Hematopoietic multipotent progenitor cell treated with erythropoietin and hydrocortisone succinate and interleukin-3 and kit ligand, for 8 days (in vitro differentiated cells): ENCODE measurements at places on chromosomes 11 and 22.
A peak's percentile ranks its signal among the peaks of the same experiment; 100 is the strongest.

DNA sequence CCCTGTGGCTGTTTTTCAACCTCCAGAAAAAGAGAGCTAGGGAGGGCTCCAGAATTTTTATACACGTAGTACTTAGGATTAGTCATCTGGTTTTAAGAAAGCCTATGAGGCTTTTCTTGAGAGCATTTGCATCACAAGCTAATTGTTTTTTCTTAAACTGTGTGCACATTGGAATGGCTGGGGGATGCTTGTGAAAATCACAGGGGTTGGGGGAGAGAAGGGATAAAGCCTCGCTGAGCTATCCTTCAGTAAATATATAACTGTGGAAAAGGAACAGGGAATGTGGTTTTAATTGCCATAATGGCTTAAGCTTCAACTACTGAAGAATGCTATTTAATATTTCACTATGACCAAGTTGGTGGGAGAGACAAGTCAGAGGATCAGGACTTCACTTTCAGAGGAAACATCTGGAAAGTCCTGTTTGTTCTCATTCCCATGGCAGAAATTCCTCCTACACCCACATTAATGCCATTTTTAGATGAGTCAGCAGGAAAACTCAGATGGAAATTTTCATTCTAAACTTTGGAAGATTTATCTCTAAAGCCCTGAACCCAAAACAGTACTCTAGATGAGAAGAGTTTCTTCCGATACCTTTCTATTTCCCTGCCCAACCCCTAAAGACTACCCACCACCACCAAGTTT, 591.3 kb downstream of the LRRC4C start:
- DNase-seq: no peak

- DNase-seq: peak; percentile 73
These were observed 4.7 kb downstream of the MPEG1 start for GRCh38 chr11:59207988-59208451.

DNA sequence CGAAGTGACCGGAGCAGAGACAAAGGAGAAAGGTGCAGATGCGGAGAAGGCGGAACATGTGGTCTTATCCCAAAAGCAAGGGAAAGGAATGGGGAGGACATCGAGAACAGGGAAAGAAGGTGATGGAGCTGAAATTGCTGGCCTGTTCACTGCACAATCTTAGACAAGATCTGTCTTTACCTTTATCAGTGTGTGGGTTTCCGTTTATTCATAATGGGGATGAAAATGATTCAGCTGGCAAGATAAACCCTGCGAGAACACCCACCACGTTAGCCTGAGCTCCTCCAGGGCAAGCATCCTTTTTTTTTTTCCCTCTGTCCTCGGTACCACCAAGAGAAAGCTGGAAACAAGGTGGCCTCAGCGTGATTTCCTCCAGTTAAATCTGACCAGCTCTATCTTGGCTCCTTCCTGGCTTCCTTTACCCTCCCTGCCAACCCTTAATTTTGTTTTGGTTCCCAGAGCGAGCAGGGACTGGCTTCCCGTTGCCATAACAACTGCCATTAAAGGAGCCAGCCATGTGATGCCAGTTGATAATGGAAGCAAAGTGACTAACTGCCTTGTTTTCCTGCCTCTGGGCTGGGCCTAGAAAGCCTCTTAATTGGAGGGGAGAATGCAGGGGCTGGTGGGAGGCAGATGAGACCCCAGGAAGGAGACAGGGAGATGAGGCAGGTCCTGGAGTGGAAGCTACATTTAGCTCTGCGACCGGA, 4.2 kb downstream of the SGSM1 start:
- no peak for DNase-seq

GRCh38 chr11:117454564-117454917, 126.9 kb downstream of the CEP164 start:
- DNase-seq: no peak

DNA sequence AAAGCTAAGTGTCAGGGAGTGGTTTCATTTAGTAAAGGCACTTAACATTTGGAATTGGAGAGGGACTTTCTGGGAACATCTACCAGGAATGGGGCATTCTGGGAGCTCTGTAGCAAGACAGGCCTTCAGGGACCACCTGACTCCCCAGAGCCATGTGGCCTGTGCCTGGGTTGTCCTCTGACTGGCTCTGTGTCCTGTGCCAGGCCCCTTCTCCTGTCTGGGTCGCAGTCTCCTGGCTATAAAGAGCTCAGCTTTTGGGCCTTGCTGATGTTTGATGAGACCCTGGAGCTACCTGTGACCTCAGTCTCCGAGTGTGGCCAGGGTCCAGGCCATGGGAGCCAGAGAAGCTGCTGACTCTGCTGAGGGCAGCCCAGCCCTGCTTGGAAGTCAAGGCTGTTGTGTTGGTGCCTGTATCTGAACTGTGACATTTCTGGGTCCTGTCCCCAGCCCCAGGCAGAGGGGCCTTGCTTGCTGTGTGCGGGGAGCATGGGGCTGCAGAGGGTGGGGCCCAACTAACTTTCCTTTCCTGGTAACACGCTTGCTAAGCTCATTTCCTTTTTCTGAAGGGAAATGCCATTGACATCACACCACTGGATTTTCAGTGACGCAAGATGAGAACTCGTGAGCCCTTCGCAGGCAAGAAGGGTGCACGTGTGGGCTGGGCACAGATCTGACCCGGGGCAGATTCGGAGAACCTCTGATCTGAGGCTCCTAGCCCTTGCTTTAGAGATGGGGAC, 41.3 kb downstream of the LRRC32 start:
- DNase-seq: no peak

- DNase-seq: peak; percentile 54
These were observed 12.5 kb downstream of the CHID1 start for GRCh38 chr11:898143-898511.

- no peak for DNase-seq
These were observed 15.2 kb downstream of the SCARF2 start for GRCh38 chr22:20422271-20423007.

DNA sequence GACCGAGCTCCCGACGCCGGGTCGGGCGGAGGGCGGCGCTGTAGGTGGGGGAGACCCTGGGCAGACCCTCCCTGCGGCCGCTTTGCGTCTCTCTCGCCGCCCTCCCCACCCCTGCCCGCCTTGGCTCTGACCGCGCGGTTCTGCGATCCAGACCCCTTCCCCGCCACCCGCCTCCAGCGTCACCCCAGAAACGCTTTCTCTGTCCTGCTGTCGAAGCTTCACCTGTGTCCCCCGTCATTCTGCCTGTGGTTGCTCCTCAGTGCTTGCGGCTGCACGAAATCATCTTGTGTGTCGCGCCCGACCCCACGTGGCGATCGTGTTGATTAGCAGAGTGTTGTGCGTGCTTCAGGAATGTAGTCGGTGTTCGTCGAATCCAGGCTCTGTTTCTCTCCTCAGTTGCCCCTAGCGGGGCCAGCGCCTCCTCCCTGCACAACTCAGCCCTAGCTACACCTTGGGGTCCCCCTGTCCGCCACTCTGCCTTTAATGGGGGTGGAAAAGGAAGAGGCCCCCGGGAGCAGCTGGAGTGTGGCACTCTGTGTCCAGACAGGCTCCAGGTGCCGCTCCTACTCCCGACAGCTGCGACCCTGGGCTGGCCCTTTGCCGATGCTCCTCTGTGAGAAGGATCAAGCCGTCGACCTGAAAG, 851 bp downstream of the PTDSS2 start:
- peak; percentile 78 for DNase-seq

GRCh38 chr22:32979606-32980005, 78.6 kb downstream of the SYN3 start:
- no peak for DNase-seq

DNA sequence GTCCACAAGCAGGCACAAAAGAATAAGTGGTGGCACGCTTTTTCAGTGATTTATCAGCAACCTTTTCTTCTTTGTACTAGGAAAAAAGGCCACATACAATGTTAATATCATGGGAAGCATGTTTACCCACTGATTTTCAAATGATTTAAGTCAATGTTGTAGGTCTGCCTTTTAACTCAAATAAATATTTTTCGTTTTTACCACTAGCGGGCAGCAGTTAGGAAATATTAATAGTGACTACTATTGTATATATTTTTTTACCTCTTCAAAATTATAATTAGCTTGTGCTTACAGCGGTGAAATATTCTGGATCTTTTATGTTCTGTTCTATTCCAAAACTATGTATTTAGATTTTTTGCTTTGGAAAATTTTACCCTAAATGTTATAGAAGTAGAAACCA, 6.4 kb upstream of the SLC17A6 start:
- no peak for DNase-seq

DNA sequence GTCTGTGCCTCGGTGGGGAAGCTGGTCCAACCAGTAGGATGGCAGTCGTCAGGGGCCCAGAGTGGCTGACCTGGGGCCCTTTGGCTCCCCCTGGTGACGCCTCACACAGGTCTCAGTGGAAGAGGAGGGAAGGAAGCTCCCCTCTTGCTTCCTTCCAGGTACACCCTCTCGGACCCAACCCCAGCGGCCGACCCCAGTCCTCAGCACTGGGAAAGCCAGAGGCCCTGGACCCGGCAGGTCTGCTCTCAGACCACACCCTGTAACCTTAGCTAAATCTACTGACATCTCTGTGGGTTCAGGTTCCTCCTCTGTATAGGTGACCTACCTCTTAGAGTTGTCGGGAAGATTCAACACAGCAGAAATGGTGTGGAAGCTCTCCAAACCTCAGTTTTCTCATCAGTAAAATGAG, 3.4 kb upstream of the SCUBE1 start:
- peak; percentile 61 for DNase-seq
